CD4-positive, alpha-beta memory T cell (primary cell): ENCODE measurements at places on chromosomes 12 and 14.

DNA sequence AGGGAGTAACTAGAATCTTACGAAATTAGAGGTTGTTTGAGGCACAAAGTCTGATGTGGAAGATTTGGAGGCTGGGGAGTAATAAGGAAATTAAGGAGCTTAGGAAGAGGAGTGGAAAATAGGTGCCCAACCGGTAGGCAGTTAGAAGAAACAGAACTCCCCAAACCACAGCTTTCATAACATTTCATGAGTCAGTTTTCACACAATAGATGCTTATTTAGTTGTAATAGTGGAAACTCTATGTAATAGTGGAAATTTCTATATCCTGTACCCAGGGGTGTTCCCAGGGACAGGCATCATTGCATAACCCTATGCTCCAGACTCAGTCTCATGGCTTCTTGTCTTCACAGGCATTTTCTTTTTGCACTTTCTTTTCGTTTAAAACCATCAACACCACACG lies 8.3 kb downstream of the C3AR1 start:
- DNase-seq = no peak

GRCh38 chr12:100164153-100164704 lies 21.6 kb upstream of the BLTP3B start:
- DNase-seq = no peak

DNA sequence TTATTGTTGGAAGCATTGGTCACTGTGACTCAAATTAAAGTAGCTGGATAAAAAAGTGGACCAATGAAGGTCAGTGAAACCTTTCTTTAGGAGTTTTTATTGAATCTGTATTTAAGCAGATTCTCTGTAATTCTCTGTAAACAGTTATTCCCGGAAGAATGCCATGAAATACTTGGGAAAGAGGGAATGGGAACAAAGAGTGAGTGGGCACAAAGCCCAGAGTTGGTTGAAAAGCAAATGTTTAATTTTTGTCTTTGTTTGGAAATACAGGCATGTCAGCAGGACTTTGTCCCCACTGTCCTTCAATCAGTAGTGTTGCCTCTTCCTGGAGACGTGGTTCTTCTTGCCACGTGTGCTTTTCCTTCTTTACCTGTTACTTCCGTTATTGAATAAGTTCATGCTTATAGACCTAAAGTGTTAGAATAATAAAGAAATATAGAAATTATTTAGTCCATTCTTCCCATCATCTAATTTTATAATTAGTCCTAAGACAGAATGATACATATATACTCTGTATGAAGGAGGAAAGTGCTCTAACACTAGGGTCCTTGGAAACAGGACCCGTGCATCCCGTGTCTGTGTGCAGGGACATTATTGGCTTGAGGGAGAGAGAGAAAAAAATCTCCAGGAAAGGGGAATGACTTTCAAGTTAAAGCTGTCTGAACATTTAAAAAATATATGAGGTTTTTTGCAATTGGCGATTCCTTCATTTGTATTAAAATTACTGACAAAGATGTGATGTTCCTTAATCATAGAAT lies 2.0 kb upstream of the ANG start:
- no peak for DNase-seq

- DNase-seq = no peak
Measured at GRCh38 chr12:109773384-109774011, 59.7 kb downstream of the TRPV4 start.
